Peyer's patch (tissue), 4 donors: ENCODE measurements at places on chromosomes 5 and 9.

GRCh38 chr5:170154297-170154696, 48.6 kb downstream of the FOXI1 start:
- DNase-seq = no peak

DNA sequence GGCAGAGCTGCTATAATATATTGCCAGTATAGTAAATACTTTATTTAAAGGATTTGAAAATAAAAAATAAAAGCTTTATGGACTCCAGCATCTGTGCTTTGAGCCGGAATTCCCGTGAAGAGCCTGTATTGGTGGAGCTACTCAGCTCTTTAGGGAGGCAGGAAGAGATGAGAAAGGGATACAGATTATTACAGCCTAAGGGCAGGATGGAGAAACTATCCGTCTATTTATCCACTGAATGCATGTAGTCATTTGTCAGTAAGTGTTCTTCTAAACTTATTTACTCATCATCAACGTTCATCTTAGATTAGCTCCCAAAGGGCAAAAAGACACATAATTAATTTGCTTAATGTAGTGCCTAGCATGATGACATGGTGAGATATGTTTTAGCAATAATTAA, 48.4 kb downstream of the SLC1A1 start:
- no peak for DNase-seq

DNA sequence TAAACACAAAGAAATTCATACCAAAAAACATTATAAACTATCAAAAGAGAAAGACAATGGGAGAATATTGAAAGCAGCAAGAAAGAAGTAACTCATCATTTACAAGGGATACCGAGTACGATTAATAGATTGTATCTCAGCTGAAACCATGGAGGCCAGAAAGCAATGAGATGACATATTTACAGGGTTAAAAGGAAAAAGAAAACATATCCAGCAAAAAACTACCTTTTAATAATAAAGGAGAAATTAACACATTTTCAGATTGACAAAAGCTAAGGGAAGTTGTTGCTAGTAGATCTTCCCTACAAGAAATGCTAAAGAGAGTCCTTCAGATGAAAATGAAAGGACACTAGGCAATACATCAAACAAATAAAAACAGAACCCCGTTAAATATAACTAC, 364.8 kb upstream of the TNC start:
- no peak for DNase-seq

- no peak for DNase-seq
Observed at GRCh38 chr5:131943916-131944315, 1.5 kb downstream of the MEIKIN start.

- no peak for DNase-seq
Observed at GRCh38 chr5:79811081-79811480, 121.4 kb downstream of the CMYA5 start.

GRCh38 chr5:65776441-65777141, 54.6 kb downstream of the NLN start:
- no peak for DNase-seq

DNA sequence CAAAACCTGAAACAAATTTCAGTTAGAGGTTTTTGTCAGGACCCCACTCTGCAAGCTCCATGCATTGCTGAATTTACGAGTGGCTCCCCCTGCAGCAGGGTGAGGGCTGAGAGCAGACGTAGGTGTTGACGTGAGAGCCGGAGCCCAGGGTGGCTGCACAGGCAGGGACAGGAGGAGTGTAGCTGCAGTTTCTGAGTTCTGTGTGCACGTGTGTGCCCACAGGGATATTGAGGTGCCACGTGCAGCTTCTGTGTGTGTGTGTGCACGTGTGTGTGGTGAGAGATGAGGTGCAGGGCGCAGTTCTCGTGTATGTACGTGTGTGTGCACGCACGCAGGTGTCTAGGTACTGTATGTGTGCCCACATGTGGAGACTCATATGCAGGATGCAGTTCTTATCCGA, 14.6 kb downstream of the PLEKHG4B start:
- no peak for DNase-seq

GRCh38 chr9:95017661-95018060, 291.2 kb downstream of the AOPEP start:
- DNase-seq = no peak

DNA sequence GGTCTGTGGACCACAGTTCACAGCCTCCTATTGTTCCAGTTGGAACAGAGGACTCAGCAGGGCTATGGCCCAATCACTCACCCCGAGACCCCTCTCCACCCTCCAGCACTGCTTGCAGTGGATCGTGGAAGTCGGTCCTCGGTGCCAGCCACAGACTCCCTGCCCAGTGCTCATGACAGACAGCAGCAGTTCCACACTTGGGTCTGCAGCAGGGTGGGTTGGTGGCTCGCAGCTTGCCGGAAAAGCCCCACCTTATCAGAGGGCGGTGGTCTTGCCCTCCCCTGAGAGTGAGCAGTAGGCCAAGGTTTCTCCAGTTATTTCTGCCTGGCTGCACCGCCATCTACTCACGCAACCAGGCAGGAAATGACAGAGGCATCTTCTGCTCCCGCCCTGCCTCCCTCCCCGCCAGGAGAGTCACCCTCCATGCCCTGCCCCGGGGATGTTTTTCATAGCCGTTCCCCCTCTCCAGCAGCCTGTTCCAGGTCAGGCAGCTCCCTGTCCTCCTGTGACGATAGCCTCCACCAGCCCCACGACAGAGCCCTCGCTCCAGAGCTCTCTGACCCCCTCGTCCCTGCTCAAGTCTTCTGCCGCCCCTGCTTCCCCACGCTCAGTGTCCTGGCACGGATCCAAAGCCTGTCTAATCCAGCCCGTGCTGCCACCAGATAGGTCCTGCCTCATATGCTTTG, 34.5 kb downstream of the UNC5A start:
- no peak for DNase-seq

GRCh38 chr5:14582797-14583137, 1.2 kb downstream of the OTULINL start:
- DNase-seq = no peak

- no peak for DNase-seq
Observed at GRCh38 chr5:155936520-155937406, 390.2 kb upstream of the SGCD start.

- no peak for DNase-seq
Observed at GRCh38 chr9:98964201-98964600, 20.5 kb downstream of the COL15A1 start.

- no peak for DNase-seq
Observed at GRCh38 chr5:109325456-109325855, 84.3 kb downstream of the PJA2 start.

- no peak for DNase-seq
Observed at GRCh38 chr5:170154744-170155143, 49.0 kb downstream of the FOXI1 start.

DNA sequence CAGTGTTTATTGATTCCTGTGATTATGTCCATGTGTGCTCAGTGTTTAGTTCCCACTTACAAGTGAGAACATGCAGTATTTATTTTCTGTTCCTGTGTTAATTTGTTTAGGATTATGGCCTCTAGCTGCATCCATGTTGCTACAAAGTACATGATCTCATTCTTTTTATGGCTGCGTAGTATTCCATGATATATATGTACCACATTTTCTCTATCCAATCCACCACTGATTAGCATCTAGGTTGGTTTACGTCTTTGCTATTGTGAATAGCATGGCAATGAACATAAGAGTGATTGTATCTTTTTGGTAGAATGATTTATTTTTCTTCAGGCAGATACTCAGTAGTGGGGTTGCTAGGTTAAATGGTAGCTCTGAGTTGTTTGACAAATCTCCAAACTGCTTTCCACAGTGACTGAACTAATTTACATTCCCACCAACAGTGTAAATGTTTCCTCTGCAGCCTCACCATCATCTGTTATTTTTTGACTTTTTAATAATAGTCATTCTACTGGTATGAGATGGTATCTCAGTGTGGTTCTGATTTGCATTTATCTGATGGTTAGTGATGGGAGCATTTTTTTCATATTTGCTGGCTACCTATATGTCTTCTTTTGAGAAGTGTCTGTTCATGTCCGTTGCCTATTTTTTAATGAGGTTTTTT, 47.5 kb upstream of the ELL2 start:
- DNase-seq = no peak

GRCh38 chr9:69155341-69156030, 18.6 kb upstream of the TJP2 start:
- DNase-seq = no peak

- no peak for DNase-seq
Observed at GRCh38 chr9:91221332-91221731, 140.4 kb downstream of the AUH start.

- no peak for DNase-seq
Observed at GRCh38 chr9:27433631-27434325, 90.3 kb upstream of the IFNK start.

DNA sequence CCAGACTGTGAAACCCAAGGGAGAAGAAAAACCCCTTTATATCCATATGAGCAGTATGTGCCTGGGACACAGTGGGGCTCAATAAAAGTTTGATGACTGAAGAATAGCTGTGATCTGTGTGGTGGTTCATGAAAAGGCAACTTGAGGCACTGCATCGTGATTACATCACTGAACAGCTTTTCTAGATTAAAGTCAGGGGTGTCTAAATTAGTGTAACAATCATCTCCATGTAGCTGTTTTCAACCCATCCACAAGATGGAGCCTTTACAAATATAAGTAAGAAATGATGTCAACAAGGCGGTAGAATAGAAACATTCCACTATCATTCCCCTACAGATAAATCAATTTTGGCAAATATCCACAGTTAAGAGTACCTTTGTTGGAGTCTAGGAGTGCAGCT, 55.5 kb downstream of the PRRC1 start:
- no peak for DNase-seq

- DNase-seq = no peak
Observed at GRCh38 chr5:56624751-56625150, 190.6 kb upstream of the MAP3K1 start.

DNA sequence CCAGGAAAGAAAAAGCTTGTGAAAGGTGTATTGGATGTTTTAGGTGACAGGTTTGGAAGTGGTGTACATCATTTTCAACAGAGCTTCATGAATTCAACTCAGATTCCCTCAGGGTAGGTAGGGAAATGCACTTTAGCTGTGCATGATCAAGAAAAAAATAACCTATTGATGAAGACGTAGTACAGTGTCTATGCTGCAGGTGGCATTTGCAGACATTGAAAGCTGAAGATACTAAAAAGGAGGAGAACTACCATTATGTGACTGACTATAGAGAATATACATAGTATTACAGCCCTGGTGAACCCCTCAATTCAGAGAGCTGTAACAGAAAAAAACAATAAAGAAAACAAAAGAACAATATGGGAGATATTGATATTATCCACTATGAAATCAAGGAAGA, 2344.7 kb upstream of the ACO1 start:
- no peak for DNase-seq

GRCh38 chr5:96629774-96630173, 32.4 kb upstream of the CAST start:
- DNase-seq = no peak
